ENCODE measurements at places on chromosomes 13 and 19.

DNA sequence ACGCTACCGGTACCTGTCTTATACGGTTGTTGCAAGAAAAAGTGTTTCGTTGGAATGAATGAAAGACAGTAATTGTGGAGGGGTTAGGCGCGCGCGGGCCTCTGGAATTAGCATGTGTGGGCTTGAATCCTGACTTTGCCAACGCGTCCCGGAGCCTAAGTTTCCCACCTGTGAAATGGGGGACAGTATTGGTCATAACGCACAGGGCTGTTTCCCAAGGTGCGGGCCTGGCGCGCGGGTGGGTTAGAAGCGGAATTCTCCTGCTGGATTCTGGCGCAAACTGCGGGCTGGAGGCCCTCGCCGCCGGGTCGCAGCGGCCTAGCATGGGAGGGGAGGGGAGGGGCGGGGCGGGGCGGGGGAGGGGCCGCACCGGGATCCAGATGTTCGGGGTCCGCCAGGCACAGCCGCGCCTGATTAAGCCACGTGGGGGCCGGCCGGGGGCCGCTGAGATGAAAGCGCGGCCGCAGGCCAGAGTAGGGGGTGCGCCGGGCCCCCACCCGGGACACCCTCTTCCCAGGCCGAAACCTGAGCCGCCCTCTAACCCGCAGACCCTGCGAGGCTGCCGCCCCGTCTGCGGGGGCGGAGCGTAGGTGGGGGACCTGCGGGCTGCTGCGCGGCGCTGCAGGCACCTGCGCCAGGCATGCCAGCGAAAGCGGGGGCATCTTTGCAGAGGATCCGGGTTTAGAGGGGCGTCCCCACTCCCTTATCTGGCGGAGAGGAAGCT lies 1.2 kb upstream of the TMEM59L start:
- DNase-seq = no peak

DNA sequence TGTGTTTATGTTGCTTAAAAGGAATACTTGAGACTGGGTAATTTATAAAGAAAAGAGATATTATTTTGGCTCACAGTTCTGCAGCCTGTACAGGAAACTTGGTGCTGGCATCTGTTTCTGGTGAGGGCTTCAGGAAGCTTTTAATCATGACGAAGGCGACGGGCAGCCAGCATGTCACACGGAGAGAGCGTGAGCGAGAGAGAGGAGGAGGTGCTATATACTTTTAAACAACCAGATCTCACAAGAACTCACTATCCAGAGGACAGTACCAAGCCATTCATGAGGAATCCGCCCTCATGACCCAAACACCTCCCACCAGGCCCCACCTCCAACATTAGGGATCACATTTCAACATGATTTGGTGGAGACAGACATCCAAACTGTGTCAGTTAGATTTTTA lies 163.4 kb upstream of the TSC22D1 start:
- no peak for DNase-seq

DNA sequence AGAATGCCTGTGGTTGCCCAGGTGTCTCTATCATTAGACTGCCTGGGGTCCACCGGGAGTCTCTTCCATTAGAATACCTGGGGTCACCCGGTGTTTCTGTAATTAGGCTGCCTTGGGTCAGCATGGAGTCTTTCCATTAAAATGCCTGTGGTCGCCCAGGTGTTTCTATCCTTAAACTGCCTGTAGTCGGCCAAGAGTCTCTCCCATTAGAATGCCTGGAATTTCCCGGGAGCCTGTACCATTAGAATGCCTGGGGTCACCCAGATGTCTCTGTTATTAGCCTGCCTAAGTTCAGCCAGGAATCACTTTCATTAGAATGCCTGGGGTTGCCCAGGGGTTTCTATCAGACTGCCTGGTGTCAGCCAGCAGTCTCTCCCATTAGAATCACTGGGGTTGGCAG lies 1492.8 kb downstream of the UQCRFS1 start:
- no peak for DNase-seq

DNA sequence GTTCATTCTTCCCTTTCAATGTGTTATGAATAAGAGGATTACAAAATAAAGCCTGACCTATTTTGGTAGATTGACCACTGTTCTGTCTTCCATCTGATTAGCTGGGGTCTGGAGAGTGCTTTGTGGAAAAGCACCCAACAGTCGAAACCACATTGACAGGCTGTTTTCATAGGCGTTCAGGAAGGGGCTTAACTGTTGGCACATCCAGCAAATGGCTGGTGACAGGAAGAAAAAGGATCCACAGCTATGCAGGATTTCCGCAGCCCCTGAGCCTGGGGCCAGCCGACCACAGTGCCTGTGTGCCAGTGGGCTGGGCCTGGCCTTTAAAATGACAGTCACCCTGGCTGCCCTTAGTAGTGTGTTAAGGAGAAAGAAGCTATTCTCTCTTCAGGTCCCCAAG lies 113.3 kb downstream of the SIPA1L3 start:
- DNase-seq = no peak

DNA sequence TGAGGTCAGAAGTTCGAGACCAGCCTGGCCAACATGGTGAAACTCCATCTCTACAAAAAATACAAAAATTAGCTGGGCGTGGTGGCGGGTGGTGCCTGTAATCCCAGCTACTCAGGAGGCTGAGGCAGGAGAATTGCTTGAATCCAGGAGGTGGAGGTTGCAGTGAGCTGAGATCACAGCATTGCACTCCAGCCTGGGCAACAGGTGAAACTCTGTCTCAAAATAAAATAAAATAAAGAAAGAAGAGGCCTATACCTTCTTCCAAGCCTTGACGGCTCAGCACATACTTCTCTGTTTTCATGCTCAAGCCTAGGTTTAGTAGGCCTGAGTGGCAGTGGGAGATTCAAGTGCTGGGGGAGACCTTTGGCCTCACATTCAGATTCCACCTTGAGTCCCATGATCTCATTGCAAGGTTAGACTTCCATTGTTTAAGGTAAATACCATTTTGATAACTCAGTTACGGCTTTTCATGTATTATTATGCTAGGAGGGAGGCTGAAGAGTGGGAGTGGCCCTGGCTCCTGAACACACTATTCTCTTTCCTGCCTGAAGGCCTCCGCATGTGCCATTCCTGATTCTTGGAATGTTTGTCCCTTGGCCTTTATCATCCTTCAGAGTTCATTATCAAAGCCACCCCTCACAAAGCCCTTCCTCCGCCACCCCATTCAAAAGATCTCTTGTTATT lies 1.6 kb upstream of the SPINT2 start:
- no peak for DNase-seq

DNA sequence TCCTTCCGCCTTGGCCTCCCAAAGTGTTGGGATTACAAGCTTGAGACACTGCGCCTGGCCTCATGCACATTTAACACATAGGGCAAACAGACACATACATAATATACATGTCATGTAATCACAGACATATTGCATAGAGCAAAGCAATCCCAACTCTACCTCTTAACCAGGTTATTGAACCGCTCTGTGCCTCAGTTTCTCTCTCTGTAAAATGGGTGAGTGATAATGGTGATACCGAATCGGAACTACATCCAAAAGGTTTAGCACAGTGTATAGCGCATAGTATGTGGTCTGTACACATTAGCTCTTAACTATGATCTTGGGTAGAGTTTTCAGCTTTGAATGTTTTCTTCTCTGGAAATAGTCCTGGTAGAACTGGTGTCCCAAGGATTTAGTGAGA lies 4.8 kb downstream of the CAPNS1 start:
- no peak for DNase-seq

DNA sequence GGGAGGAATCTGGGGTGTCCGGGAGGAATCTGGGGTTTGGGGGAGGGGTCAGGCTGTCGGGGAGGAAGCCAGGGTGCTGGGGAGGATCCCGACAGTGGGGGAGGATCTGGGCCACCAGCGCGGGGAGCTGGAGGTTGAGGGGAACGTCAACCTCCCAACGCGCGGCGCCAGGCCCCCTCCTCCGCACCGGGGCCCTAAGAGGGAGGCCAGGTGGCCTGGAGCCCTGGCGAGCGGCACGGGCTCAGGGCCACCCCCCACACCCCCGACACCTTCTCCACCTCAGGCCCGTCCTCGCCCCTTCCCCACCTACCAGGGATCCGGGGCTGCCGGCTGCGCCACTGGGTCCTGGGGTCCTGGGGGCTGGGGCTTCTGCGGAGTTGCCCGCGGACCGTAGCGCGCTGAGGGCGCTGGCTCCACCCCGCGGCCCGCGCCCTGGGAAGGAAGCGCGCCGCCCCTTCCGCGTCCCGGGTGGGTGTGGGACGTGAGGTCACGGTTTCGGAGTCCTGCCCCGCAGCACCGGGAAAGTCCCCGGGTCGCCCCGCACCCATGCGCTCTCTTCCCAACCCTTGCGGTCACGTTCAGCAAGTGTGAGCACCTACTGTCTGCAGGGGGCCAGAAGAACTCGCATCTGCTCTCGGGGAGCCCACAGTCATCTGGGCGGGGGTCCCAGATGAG lies at the start of gene TICAM1:
TICAM1 (minus strand) TSS at position 409 of the 675 bp plus-strand sequence. CDS start 13,335 bp downstream, outside the sequence.
- DNase-seq = no peak

GRCh38 chr19:30672926-30673325 lies 300.7 kb downstream of the ZNF536 start:
- no peak for DNase-seq

DNA sequence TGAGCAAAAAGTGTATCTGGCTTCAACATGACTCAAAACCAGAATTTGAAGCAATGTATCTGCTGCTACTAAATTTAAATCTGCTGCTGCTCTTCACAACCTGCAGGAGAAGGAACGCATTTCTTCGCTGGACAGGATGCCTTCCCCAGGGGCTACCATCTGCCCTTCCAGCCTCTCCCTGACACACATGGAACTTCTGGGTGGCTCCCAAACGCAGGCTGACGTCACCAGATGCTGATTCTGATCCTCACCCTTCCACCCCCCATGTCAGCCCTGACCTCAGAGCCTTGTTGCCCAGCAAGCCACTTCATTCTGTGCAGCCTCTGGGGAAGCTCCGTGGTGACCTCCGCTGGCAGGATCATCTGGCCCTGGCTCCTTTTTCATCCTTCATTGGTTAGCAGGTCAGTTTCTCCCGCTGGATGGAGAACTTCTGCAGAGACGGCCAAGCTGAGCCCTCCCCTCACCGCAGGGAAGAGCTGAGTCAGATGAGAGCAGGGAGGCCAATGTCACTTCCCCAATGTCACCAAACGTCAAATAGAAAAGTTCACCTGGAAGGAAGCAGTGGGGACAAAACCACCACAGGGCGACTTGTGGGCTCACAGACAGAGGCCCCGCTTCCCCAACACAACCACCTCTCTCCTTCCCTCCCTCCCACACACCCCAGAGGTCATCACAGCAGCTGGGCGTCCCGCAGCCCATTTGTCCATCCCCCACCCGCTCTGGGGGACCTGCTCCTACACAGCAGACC lies 14.0 kb upstream of the RAB20 start:
- no peak for DNase-seq

DNA sequence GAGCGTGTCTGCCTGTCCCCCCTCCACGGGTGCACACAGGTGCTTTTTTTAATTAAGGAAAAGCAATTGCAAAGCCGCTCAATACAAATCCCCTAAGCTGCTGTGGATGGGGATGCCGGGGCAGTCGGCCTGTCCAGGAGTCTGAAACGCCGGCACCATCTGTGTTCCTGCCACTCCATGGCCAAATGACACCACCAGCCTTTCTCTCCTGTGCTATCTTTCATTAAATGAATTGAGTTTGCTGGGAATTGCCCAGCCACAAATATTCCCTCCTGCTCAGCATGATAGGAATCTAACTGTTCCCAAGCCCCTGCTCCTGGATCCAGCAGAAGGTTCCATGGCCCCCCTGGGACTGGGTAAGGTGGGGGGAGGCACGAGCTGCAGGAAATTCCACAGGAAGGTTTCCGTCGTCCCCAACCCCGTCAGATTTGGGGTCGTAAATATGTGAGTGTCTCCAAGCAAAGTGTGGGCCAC lies 139.2 kb downstream of the KDM4B start:
- no peak for DNase-seq

DNA sequence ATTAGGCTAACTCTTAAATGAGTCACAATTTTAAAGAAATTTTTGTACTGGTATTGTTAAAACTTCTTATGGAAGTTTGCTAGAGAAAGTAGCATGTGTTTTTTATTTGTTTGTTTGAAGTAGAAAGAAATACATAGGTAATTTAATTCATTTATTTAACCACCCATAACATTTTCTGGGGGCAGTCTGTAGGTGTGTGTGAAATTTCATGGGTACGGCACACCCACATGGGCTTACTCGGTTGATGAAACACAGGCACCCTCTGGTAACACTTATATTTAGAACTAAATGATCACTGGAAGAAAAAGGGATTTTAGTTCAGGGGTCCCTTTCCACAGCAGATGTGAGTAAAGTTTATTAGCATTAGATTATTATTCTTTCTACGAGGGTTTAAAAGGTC lies 88.1 kb downstream of the DGKH start:
- DNase-seq = no peak

DNA sequence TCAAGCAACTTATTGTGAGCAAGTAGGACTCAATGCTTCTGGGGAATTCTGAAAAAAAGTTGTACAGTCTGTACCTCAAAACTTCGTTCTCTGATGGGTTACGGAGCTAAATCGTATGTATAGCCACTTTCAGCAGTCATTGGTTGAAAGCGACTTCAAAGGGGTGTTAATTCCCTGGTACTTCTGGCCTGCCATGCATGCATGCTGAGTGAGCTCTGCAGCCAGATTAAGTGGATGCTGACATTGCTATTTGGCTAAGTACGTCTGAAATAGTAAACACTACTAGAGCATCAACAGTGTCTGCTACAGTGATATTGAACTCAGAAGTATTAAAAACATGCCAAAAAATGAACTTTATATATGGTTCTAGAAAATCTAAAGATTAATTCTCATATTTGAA lies 1183.1 kb upstream of the PCDH20 start:
- no peak for DNase-seq

DNA sequence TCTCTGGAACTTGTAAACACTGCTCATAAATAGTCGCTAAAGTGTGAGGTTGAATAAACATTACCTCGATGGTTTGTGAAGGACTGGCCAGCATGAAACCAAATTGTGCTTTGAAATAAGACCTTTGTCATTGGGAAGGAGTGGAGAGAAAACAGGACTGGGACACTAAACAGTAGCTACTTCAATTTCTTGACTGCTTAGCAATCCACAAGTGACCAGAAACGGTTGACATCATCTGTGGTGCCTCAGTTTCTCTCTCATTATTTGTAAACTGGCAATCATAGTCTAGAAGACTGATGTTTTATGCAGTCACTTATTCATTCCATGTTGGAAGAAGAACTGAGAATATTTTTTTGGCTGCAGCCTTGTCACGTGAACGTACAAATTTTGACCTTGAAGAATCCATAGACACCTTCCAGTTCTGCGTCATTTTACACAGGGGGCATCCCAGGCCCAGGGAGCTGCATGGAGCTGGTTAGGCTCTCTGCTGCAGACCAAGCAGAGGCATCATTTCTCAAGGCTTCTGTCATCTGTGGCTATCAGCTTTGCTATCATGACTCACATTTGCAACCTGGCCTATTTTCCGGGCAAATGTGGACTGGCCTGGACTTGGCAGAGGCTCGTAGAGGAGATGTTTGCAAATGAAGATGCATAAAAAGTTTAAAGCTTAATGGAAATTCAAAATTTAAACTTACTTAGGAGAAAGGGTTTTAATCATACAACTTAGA lies 391.8 kb downstream of the FGF9 start:
- no peak for DNase-seq

DNA sequence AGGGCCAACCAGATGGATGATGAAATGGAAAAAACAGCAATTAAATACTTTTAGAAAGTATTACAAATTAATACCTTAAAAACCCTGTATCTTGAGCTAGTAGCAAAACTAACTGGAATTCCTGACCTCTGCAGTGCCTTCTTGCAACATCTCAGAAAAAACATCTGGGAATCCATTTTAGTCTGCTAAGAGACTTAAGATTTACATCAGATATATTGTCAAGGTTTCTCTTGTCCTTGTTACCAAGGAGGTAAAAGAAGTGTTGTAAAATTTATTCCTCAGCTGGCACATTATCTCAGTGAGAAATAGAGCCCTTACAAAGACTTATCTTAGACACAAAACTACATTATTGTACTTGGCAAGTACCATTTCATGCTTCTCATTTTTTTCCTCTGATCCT lies 18.5 kb downstream of the KCNRG start:
- DNase-seq = no peak

Data from NCI-H187 treated with DMSO at 0.1 percent for 48 hours (cell line).